ENCODE measurements at places on chromosomes 11 and 22.

- no peak for DNase-seq
These were observed 10.6 kb downstream of the TMEM184B start for GRCh38 chr22:38262051-38262795.

GRCh38 chr22:40908895-40909294, 42.3 kb upstream of the RBX1 start:
- DNase-seq = no peak

DNA sequence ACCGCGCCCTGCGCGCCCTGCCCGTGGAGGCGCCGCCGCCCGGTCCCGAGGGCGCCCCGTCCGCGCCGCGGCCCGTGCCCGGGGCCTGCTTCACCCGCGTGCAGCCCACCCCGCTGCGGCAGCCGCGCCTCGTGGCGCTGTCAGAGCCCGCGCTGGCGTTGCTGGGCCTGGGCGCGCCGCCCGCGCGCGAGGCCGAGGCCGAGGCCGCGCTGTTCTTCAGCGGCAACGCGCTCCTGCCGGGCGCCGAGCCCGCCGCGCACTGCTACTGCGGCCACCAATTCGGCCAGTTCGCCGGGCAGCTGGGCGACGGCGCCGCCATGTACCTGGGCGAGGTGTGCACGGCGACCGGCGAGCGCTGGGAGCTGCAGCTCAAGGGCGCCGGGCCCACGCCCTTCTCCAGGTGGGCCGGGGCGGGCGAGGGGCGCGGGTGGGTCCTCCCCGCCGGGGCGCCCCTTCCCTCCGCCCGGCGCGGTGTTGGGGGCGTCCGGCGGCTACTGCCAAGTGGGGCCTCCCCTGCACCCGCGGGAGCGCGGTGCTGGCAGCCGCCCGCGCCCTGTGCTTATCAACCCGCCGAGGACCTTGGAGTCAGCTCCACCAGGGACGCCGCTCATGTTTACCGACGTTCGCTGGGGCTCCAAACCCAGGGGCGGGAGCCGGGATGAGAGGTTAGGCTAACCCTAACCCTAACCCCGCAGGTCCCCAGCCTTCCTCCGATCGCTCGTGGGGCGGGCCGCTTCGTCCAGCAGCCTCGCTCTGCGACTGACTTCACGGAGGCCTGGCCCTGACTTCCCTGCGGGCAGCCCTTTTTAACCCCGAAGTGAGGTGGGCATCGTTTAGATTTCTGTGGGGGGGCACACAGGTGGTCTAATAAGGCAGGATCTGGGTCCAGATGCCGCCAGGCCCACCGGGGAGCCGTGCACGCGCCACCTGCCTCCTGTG, 649 bp downstream of the SELENOO start:
- no peak for DNase-seq

DNA sequence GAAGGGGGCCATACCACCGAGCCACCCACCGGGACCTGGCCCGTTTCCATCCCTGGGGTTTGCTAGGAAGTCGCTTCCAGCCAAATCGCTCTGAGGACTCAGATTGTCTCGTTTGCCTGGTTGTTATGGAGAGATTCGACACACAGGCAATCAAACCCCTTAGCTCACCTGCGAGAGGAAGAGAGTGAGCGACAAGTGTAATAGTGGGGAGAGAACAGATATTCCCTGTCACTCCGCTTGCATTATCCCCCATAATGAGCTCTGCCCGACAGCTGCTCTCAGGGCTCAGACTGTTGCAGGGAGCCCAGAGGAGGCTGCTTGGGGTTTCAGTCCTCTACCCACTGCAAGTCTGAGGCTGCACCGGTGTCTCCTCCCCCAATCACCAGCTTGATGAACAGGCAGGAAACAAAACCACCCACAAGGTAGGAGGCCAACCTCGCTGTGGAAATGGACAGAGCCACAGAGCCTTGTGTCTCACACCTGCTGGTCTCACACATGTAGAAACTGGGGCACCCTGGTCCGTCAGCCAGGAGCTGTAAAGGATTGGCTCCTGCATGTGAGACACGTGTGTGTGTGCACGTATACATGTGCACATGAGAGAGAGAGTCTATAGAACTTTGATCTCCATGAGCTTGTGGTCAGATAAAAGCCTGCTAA, 351.1 kb downstream of the BUD13 start:
- no peak for DNase-seq

All from stimulated activated CD4-positive, alpha-beta T cell treated with anti-CD3 and anti-CD28 coated beads, TNF-alpha, amount 100 ng/mL, for 24 hours (primary cell).